ENCODE measurements at places on chromosomes 4 and X.

GRCh38 chr4:82618103-82618720 is 56.4 kb upstream of the TMEM150C start:
- no peak for DNase-seq

DNA sequence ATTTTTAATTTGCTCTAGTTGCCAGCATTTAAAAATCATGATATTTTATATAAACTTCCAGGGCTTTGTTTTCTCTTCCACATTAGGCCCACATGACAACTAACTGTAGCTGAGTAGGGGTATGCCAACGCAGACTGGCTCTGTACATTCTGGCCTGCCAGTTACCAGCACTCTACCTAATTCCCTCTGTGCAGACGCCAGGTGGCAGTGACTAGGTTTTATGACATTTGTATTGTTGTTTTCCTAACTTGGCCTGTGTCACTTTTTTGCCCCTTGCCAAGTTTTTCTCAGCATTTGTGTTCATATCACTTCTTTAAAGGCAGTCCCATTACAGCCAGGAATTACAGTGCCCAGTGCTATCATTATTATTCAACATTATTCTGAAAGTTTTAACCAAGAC is 347.5 kb downstream of the NKX6-1 start:
- no peak for DNase-seq

DNA sequence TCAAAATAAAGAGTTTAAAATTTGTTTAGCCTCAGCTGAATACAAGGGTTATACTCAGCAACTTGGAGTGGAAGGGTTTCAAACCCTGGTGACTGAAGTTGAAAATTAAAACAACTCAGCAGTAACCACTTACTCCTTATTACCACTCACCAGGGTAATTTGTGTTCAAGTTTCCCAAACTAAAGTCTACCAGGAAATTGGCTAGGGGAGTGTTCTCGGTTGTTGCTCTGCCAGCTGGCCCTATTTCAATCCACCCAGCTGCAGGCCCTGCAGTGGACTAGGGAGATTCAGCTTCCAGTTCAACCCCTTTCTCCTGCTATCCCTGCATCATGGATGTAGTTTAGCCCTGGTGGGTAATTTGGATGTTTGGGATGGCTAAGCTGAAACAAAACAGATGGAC is 37.8 kb upstream of the EXOC1L start:
- DNase-seq = no peak

GRCh38 chr4:94036964-94037363 is 170.7 kb upstream of the SMARCAD1 start:
- peak; percentile 3 for DNase-seq

DNA sequence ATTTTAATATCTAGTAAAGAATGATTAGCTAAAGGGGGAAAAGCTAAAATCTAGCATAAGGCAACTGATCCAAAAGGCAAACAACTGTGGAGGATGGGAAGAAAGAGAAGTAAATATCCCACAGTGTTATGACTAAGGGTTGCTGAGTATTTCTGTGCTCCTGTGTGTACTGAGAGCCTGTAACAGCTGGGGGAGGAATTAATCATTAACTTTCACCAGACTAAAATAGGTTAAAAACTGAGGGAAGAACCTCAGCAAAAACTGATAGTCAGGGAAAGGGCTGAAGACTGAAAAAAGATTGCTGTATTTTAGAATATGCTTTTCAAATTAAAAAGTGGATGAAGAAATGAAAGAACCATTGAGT is 365.9 kb downstream of the CXXC4 start:
- DNase-seq = no peak

All from H7 (cell line).